Amniotic epithelial cell (primary cell): ENCODE measurements at places on chromosomes 2 and 18.

- peak; percentile 26 for DNase-seq
Measured at GRCh38 chr2:109396202-109397180, 217.3 kb downstream of the SEPTIN10 start.

GRCh38 chr2:19377717-19378116 lies 19.3 kb upstream of the OSR1 start:
- no peak for DNase-seq

GRCh38 chr2:47645246-47645645 lies 137.7 kb upstream of the MSH6 start:
- no peak for DNase-seq

DNA sequence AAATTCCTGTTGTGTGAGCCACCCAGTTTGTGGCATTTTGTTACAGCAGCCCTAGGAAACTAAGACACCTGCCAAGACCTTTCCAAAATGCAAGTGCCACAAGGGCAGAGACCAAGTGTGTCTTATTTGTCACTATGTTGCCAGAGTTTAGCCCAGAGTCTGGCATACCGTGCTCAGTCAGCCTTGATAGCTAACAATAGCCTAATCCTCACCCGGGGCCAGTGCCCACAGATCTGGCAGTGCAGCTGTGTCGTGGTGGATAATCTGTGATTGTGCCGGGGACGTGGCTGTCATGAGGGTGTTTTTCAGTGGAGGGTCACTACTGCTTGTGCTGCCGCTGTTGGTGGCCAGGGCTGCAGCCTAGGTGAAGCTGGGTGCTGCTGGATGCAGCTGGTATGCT lies 53.5 kb downstream of the MEP1B start:
- DNase-seq = no peak

DNA sequence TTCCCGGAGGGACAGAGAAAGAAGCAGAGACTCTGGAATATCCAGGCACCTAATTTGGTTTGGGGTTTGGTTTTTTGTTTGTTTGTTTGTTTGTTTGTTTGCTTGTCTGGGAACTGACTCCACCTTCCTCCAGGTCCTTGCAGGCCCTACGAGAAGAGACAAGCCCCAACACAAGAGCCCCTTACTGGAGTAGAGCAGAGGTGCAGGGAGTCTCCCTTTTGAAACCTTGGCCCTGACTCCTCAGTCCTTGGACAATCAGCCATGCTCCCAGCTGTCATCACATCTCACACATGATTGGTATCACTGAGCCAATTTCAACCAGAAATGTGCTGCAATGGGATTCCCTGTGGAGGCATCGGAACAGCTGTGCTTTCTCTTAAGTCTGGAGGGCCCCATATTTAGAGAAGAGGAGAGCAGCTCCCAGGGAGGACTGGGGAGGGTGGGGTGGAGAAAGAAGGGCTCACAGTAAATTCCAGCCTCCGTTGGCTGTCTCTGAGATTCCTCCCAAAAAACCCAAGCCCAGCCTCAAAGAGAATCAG lies 279.9 kb upstream of the NCKAP5 start:
- no peak for DNase-seq

GRCh38 chr2:54629914-54630857 lies 93.3 kb upstream of the EML6 start:
- peak; percentile 70 for DNase-seq

DNA sequence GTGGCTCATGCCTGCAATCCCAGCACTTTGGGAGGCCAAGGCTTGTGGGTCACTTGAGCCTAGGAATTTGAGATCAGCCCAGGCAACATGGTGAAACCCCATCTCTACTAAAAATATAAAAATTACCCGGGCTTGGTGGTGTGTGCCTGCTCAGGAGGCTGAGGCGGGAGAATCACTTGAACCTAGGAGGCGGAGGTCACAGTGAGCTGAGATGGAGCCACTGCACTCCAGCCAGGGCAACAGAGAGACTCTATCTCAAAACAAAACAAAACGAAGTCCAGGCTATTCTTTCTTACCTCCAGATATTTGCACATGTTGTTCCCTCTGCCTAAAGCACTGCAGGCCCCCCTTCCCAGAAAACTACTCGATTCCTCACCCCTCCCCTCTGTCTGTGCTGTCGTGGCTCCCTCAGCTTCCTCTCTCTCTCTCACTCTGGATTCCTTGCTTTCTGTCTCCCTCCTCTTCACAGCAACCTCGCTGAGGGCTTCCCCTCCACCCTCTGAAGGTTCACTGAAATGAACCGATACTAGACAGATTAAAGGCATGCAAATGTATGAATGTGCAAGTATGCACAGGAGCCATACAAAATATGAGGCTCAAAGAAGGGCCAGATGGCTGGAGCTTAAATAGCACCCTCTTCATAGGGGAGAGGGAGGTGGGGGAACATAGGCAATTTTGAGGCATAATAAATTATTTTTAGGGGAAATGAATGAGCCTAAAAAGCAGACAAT lies 18.5 kb downstream of the TMEM177 start:
- DNase-seq = no peak

GRCh38 chr2:60826111-60826510 lies 55.3 kb upstream of the REL start:
- DNase-seq = no peak

- no peak for DNase-seq
Measured at GRCh38 chr2:98685930-98686887, 44.7 kb downstream of the MGAT4A start.

- no peak for DNase-seq
Measured at GRCh38 chr2:83340424-83340823, 1118.7 kb downstream of the SUCLG1 start.

DNA sequence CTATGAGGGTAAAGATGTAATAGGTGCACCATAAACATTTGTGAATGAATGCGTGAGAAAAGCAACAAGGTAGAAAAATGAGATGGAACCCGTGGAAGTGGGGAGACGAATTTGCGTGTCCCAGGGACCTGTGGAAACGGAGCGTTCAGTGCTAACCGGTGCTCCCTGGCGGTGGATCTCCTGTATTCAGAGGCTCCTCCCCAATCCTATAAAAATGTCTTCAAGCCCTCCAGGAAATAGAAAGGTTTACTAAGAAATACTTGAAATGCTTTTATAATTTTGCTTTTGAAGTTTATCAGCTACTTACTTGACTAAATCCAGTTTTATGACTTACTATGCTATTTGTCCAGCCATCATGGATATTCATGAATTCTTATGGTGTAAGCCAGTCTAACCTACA lies 62.8 kb upstream of the RBM44 start:
- no peak for DNase-seq

DNA sequence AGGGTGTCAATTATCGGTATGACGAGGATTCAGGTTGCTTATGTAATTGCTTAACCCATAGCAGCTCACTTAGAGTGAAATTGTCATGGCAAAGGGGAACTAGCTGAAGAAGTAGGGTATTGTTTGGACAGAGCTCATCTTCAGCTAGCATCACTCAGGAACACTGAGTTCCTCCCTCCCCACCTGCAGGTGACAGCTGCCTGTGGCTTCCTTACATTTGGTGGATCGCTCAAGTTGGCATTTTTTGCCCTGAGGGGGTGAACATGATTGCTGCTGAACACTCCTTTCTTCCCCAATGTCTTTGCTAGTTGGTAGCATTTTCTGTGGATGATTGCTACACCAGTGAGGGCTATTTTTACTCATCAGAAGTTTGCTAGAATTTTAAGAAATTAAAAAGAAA lies 86.7 kb upstream of the THUMPD2 start:
- DNase-seq = no peak

DNA sequence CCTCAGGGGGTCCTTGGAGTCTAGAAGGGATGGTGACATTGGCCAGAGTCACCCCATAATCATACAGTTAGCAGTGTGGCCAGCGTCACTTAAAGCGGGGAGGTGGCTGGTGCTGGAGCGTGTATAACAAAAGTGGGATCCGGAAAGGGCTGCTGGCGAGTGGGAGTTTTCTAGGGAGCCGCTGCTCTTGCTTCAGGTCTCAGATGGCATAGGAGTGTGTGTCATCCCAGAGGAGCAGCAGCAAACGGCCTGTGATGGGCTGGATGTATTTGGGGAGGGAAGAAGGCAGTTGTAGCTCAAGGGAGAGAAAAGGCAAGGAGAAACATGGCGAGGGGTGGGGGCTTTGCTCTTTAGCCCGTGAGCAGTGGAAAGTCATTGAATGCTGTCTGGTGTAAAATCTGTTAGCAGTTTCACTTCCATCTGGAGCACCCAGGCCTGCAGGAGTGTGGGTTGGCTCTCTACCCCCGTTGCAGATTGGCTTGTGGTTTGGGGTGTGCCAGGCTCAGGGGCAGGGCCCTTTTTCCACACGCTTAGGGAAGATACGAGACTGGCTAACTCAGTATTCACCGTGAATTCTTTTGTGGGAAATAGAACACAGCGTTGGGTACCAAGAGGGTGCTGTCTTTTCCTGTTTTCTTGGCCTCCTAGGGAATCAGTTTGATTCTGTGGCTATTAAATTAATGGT lies 120.5 kb downstream of the AGAP1 start:
- DNase-seq = no peak

DNA sequence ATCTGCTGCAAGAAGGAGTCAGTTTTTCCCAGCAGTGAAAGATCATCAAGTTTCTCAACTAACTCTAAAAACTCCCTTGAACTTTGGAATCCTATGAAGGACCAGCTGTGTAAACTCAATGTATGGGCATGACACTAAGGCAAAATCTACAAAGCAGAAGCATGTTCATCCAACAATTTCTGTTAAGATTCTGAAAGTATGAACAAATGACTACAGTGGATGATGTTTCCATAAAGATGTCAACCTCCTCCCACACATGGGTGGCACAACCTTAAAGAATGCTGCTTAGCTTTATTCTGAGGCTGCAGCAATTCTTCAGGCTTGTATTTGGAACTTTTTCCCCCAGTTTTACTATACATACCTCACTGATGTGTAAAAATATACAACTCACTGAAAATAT lies 47.2 kb downstream of the WDR33 start:
- peak; percentile 59 for DNase-seq

DNA sequence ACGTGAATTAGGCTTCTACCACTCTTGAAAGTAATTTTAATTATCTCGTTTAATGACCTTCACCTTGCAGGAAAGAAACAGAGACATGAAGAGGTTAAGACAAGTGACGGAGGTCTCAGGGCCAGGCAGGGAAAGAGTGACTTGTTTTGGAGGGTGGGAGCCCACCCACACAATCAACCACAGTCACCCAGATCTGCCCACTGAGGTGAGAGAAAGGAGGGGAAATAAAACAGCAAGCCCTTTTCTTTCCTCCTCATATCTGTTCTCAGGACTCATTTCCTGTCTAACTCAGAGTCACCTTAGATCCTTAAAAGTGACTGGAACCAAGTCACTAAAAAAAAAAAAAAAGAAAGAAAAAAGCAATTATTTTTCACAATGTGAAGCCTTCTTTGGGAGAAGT lies 26.8 kb downstream of the ATP8B1 start:
- no peak for DNase-seq

DNA sequence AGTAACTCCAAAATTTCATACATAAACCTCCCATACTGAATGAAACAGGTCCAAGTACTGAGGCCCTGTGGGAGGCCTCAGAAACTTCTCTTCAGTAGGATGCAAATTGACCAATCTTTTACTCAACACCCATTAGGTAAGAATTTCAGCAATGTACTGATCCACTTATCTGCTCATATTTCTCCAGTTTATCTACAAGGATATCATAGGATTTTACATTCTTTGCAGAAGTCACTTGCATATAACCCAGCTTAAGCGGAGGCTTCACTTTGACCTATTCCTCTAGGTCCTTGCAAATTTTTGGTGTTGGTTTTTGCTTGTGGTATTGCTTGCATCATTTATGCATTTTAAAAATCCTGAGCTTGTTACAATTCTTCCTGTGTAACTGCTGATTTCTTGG lies 28.8 kb upstream of the SLC3A1 start:
- DNase-seq = peak; percentile 91

DNA sequence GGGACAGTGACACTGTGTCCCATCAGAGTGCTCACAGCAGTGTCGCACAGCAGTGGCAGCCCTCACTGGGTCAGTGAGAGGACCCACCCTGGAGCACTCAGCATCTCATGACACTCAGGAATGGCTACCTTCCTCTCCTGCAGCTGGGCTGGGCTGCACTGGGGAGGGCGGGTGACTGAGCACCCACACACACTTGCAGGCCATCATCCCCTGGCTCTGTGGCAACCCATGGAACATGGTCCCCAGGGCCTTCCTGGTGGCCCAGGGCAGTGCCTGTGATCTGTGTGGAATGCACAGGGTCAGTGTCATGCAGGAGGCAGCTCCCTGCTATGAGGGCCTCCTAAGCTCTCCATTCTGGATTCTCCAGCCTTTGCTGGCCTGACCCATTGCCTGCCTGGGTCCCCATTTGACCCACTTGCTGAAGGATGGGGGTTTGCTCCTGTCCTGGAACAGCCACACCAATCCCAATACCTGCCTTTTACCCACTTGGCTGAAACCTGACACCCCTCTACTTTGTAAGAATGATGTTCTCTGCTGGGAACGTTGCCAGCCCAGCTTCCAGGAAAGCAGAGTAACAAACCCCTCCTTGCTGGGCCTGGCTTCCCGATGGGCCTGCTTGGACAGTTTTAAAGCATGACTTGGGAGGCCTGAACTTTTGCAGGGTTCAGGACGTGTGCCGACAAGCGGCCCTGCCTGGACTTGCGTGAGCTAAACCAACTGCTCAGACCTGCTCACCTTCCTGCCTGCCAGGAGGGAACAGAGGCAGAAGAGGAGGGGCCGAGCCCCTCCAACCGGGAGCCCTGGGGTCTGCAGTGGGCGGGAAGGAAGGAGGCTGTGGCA lies 13.7 kb downstream of the HS6ST1 start:
- peak; percentile 96 for DNase-seq
